D341Med (cell line): ENCODE measurements at places on chromosomes 3 and 15.

- DNase-seq = no peak
Measured at GRCh38 chr15:89358435-89358754, 23.8 kb upstream of the POLG start.

- DNase-seq = no peak
Measured at GRCh38 chr3:196314597-196314996, 3.4 kb downstream of the DYNLT2B start.

DNA sequence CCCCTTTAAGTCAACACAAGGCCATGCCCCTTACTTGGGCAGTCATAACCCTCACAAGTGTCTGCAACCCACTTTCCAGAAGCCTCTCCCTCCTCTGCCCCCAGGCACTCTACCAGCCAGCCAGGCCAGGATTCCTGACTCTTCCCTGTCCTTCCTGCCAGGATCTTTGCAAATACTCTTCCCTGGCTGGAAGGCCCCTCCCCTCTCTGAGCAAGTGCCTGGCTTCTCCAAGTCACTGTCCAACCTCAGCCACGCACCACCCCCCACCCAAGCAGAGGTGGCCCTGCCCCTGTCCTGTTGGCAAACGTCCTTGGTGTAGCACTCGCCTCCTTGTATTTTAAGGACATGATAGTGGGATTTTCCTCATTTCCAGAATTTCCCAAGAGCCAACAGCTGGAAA is 54.7 kb upstream of the USP3 start:
- DNase-seq = no peak

DNA sequence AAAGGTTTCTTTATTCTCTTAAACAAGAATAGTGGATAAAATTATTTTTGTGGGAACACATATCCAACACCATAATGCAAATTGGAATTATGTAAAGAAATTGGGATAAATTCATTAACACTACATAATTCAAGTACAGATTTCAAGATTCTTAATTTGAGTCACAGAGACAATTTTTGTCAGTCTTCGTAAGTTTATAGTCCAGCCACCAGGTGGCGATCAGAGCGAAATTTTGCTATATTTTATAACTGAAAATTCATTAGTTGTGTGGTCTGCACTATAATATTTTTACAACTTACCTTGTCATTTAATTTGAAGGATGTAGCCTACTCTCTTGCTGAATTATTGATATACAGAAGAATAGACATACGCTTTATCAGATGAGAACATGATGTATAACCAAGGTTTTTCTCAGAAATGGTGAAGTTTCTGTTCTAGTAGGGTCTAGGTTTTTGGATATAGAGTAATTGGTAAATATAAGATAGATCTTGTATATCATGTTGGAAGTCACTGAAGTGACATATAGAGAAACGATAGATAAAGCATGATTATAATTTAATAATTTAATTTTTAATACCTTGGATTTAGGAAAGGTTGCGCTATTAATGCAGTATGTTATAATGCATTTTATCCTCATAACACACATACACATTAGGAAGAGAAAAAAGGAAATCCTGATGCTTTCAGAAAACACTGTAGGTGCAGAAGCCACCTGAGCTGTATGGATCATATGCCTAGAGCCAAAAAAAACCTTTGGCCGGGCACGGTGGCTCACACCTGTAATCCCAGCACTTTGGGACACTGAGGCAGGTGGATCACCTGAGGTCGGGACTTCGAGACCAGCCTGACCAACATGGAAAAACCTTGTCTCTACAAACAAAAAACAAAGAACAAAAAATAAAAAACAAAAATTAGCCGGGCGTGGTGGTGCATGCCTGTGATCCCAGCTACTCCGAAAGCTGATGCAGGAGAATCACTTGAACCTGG is 31.7 kb downstream of the PLSCR4 start:
- peak; percentile 36 for DNase-seq

- no peak for DNase-seq
Measured at GRCh38 chr3:19489936-19490335, 341.6 kb downstream of the KCNH8 start.
